CD8-positive, alpha-beta memory T cell (primary cell): ENCODE measurements at places on chromosomes 7 and 10. TPM values are rescaled to one million over a fixed set of nuclear protein-coding genes. Genes with fewer than 3 reads are reported as not detected.

- no peak for DNase-seq
Observed at GRCh38 chr7:47301105-47301477, 280.8 kb downstream of the TNS3 start.

- no peak for DNase-seq
Observed at GRCh38 chr10:76840802-76841201, 796.8 kb downstream of the KCNMA1 start.

DNA sequence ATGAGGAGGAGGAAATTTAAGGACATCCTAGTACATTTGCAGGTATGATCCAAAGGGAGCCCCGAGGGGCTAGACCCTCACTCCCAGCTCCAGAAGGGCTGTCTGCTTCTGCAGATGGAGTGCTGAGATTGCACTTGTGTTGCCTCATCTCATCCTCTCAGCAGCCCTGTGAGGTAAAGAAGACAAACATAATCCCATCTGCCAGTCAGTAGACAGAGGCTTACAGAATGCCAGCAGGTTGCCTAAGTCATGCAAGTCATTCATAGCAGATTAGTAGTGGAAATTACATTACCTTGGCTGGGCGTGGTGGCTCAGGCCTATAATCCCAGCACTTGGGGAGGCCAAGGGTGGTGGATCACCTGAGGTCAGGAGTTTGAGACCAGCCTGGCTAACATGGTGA is 45.4 kb downstream of the BLVRA start:
- DNase-seq: no peak

Gene COL13A1
- polyA plus RNA-seq: not detected

Gene LHFPL3
- not detected for polyA plus RNA-seq

GRCh38 chr10:102310361-102311024 is 65.2 kb downstream of the GBF1 start:
- no peak for DNase-seq

DNA sequence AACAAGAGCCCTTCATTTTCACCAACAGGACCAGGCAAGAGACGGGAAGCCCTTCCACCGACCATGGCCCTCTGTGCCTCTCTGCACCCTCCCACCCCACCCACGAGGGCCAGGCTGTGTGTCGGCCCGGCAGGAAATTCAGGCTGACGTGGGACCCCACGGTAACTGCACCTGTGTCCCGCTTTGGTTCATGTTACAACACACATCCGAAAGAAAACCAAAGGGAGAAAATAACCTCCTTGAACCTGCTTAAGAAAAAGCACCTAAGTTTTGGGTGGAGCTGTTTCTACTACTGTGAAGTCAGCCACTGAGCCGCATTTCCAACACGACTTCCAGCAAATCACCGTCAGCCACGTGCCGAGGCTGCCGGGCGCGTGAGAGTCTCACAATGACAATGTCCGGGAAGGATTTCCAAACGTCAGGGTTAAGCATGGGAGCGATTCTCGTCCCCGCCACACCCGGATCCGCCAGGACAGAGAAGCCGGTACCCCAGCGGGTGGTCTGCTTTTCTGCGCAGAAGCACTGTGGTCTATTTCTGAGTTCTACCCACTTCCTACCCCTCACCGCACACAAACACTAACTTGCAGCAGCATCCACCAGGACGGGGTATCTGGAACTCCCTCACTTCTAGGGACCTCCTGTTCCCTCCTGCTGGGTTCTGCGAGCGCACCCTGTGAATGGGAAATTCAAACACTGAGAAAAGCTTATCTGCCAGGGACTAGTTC is 36.6 kb downstream of the AMZ1 start:
- no peak for DNase-seq

DNA sequence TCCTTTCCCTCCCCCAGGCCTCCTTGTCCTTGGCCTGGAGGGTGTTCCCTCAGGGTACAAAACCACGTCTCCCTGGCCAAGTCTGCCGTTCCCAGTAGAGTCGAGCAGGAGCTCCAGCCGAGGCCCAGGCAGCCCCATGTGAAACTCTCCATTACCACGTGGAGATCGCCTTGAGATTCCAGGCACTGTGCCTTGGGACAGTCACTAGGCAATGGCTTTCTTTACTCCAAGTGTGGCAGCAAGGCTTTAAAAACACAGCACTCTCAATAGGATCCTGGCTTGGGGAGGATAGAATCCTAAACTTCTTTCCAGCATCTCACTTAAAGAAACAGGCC is 57.5 kb downstream of the PLXNA4 start:
- no peak for DNase-seq

GRCh38 chr7:30998180-30998579 is 34.4 kb downstream of the GHRHR start:
- no peak for DNase-seq

Gene STK32C
- polyA plus RNA-seq: 8.5 TPM

DNA sequence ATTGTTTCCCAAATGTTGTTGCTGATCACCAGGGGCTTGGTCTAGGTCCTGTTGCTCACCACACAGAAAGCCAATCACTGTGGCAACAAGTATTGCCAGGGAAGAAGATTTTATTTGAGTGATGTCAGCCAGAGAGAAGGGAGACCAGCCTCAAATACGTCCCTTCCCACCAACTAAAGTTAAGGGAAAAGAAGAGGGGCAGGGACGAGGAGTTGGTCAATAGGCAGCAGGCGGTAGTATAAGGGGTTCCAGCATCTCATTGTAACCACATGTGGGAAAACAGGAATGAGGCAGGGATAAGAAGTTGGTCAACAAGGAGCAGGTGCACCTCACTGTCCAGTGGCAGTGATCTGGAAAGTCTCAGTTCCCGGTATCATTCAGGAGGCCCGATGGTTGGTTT is 138.9 kb upstream of the KCNMA1 start:
- no peak for DNase-seq

DNA sequence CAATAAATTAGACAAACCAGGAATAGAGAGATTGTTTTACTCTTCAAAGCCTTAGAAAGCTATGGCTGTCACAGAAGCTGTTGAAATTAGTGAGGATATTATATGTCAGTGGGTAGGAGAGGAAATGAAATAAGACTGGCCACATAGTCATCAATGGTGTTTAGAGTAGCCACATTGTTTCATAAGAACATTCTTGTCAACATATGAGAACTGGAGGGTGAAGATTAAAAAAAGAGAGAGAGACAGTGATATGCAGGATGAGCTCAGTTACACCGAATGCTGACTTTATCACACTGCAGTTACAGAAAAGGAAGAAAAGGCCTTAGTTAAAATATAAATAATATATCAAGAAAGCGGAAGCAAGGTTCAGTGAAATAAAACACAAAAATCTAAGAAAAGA is 412.0 kb downstream of the CNTNAP2 start:
- no peak for DNase-seq

Gene KNDC1
- polyA plus RNA-seq: 0.05 TPM

- peak; percentile 61 for DNase-seq
Observed at GRCh38 chr10:8088504-8088903, 34.0 kb downstream of the GATA3 start.

DNA sequence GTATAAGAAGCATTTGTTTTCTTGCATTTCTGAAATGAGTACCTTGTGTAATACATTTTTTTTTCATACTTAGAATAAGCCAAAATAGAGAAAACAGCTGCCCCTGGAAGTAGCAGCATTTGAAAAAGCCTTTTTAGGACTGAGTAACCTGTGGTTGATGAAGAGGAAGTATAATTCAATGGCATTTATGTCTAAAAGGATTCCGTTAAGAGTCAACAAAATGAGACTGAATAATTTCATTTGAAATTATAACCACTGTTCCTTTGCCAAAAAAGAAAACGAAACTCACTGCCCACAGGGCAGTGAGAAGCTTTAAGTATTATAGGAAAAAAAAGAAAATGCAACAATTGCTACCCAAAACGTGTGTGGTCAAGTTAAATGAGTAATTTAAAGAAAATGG is 705.6 kb upstream of the PHF14 start:
- no peak for DNase-seq

Gene TACR2
- not detected for polyA plus RNA-seq

GRCh38 chr7:43904533-43905208 is 1.7 kb downstream of the URGCP start:
- DNase-seq: no peak

GRCh38 chr10:33065111-33065510 is 107.1 kb upstream of the ITGB1 start:
- no peak for DNase-seq

Gene PNLIPRP3
- not detected for polyA plus RNA-seq

GRCh38 chr7:139034855-139035585 is 822 bp downstream of the ZC3HAV1L start:
- no peak for DNase-seq

DNA sequence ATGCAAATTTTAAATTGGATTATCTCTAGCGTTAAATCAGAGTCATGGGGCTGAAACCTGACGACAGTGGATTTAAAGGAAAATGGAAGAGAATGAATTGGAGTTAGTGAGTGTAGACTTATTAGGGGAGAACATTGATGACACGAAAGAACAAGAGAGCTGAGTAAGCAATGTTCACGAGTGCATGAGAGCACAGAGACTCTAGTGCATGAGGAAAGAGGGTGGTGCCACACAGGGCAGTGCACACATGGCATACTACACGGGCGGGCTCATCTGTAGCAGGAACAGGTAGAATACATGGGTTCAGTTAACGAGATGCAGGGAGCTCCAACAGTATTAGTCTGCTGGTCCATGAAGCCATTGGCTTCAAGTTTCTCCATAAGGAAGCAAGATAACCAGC is 53.9 kb downstream of the USP6NL start:
- DNase-seq: no peak

GRCh38 chr10:122062831-122063674 is 74.1 kb downstream of the TACC2 start:
- no peak for DNase-seq

DNA sequence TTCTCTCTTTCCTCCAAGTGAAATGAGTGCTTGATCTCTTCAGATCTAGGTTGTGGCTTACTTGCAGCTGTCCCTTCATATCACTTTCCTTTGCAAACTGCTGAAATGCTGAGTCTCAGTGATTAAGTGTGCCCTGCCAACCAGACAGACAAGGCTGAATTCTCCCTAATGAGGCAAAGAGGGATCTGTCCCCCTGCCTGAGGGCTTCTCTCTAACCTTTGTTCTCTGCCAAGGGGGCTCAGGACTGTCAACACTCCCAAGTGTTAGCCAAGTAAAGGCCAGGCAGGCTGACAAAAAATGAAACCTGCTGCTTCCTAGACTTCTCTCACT is at the start of gene MSS51:
TSS of gene MSS51 (minus strand) at position 24 of the 330 bp plus-strand sequence. CDS start 5,277 bp downstream, outside the sequence.
- DNase-seq: no peak

Gene SPACDR
- polyA plus RNA-seq: 0.56 TPM

DNA sequence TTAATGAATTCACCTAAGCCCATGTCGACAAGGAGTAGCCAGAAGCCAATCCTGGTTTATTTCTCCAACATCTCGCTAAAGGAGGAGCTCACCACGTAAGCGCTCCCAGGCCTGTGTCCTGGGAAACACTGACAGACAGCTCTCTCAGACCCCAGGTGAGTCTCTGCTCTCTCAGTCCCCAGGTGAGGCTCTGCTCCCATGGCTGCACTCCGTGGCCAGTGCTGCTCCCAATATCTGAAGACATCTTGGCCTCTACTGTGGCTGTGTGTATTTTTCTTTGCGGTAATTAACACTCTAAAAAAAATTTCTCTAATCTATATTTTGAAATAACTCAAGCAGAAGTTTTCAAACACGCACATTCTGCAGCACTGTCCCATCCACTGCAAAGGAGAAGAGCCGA is 564.5 kb downstream of the PTPRN2 start:
- no peak for DNase-seq

DNA sequence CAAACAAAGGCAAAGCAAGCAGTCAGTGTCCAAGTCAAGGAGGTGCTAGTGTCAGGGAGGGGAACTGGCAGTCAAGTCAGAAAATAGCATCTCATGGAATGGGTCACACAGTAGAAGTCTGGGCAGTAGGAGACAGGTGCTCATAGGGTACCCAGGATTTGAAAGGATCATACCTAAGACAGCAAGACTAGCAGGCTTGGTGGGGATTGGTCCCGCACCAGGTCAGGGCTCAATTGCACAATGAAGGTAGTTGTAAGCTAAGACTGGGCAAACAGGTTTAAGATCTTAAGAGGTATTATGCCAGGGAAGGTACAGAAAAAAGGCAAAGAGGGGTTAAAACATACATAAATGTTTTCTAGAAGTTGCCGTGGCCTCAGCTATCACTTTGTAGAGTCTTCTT is 181.4 kb upstream of the ETV1 start:
- no peak for DNase-seq

Gene SPDYE8
- 0.16 TPM for polyA plus RNA-seq

- DNase-seq: no peak
Observed at GRCh38 chr7:103915680-103916357, 73.6 kb downstream of the RELN start.

- peak; percentile 80 for DNase-seq
Observed at GRCh38 chr7:50307368-50308032, 3.0 kb downstream of the IKZF1 start.

DNA sequence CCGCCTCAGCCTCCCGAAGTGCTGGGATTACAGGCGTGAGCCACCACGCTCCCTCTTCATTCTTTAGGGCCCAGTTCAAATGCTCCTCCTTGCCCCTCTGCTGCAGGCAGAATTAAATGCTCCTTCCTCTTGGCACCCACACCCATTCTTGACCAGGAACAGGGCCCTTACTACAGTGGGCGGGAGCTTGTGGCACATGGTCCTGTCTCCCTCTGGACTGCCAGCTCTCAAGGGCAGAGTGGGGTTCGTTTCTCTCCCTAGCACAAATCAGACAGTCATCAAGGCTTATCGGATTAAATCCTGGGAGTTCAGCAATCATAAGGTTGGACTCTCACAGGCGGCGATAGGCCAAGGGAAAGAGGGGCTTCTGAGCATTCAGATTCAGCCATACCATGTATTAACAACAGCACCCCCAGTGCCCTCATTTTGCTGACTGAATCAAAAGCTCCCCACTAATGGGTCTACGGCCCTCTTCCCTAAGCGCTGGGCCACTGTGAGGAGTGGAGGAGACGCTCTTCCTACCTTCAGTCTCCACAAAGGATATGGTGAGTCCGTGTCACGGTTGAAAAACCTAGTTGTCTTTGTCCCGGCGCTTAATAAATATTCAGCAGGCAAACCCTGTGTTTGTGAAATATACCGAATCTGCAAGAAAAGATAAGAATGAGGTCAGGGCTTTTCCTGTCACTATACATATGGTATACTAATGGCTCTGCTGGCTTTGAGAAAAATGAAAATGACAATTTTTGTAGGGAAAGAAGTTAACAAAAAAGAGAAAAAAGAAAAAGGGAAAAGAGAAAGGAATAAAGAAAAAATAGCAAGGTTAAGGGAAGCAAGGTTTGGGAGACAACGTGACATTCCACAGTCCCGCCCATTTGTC is 107.4 kb downstream of the CLEC2L start:
- DNase-seq: no peak

Gene SFR1
- 13.7 TPM for polyA plus RNA-seq

Gene GRK5
- polyA plus RNA-seq: 7.7 TPM

DNA sequence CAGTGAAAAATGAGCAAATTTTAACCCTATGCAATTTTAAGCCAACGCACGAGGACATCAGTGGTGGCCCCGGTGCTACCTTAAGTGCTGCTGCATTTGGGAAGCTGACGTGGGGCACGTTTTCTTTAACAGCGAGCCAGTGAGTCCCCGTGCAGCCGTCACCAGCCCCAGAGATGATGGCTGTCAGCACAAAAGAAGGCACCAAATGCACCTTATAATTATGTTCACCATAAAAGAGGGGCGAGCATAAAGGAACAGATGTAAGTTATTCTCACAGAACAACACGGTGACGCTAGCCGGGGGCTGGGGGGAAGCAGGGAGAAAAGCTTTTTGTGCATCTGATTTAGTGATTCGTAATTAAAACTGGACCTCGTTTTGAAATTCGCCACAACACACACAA is 260.1 kb downstream of the DNAJB6 start:
- DNase-seq: no peak
